ENCODE measurements at places on chromosomes 5 and 9.

- no peak for DNase-seq
Measured at GRCh38 chr5:15757619-15758018, 257.6 kb downstream of the FBXL7 start.

- DNase-seq = peak; percentile 57
Measured at GRCh38 chr5:78495800-78496199, 135.4 kb downstream of the SCAMP1 start.

DNA sequence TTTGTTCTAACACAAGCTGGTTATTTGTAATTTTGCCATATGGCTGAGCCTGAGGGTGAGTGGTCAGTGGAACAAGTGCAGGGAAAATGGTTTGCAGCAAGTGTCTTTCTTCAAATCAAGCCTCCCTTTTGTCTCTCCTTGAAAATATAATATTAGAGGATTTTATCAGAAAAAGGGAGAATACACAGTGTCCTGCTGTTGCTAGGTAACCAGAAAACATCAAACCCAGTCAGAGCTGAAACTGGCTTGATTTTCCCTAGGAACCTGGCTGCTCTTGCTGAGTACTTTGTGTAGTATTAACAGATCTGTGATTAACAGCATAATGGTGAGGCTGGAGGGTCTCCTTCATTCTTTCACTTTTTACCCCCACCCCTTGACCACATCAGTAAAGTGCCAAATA lies 314.0 kb downstream of the ARHGEF28 start:
- peak; percentile 32 for DNase-seq

GRCh38 chr9:132367613-132368313 lies 13.0 kb upstream of the SETX start:
- DNase-seq = no peak

DNA sequence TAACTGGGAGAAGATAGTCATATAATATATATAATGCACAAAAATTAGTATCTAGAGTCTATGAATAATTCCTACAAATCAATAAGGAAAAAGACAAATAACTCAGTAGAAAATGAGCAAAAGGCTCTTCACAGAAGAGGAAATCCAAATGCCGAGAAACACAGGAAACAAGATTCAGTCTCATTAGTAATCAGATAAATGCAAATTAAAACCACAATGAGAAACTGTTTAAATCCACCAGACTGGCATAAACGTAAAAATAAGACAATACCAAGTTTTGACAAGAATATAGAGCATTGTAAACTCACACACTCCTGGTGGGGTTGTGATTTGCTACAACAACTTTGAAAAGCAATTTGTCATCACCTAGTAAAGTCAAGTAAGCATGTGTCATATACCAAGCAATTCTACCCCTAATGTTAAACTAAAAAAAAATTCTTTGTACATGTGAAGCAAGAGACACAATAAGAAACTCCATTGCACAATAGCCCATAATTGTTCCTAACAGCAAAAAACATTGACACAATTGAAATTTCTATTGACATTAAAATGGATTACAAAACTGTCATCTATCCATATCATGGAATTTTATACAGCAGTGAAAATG lies 21.0 kb upstream of the UBLCP1 start:
- DNase-seq = peak; percentile 66

DNA sequence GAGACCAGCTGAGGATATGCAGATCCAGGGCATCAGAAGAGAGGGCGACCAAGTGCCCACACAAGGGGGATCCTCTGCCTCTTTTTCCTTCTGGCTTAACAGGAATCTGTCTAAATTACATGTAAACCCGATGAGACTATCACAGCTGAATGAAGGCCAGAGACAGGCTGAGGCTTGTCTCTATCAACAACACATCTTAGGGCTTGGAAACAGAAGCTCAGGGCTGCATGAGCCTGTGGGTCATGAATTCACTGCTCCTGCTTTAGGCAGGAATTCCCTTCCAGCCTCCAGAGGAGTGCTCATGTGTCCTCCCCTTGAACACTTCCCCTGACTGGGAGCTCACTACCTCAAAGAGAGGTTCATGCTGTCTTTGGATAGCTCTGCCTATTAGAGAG lies 106.1 kb upstream of the PHYKPL start:
- no peak for DNase-seq

GRCh38 chr9:93654351-93654961 lies 78.1 kb downstream of the PHF2 start:
- no peak for DNase-seq

GRCh38 chr5:148147415-148147814 lies 20.9 kb upstream of the SPINK14 start:
- no peak for DNase-seq

DNA sequence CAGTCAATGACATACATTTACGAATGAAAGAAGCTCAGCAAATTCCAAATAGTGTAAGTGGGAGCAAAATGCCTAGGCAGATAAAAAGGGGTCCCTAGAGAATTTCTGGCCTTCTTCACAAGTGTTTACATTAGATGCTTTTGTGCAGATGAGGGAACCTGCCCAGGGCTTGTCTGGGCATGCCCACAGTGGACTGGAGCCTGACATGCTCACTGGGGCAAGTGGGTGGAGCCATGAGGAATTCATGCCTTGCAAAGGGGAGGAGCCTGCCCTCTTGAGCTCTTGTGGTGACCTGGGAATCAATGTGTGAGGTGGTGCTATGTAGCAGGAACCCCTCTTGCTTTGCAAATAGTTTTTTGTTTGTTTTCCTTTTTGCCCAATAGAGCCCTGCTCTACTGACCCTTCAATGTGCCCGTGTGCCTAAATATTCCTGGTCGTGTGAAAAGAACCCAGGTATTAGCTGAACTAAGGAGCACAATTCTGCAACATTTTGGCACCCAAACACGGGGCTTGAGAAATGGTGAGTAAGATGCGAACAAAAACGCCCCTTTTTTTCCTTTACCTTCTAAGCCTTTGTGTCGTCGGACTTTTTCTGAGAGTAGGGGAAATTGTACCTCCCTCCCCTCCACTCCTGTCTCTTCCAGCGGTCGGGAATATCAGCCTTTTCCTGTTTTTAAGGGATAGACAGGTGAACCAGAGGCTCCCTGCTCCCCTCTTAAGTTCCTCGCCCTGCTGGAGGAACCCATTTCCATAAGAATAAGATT lies 433.8 kb upstream of the CDH9 start:
- DNase-seq = peak; percentile 9

DNA sequence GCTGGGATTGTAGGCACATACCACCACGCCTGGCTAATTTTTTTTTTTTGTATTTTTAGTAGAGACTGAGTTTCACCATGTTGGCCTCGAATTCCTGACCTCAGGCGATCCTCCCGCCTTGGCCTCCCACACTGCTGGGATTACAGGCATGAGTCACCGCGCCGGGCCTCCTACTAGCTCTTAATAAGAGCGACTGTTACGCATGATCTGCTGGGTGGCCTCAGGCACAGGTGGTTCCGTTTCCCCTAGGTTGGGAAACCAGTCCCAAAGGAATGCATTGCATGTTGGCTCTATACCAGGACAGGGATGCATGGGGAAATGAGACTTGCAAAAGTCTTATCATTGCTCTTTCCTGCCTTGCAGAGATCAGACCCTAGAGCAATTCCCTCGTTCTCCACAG lies 184.7 kb upstream of the PPP1R26 start:
- DNase-seq = no peak

- DNase-seq = peak; percentile 9
Measured at GRCh38 chr9:6197330-6197729, 18.3 kb upstream of the IL33 start.

GRCh38 chr5:10138395-10139057 lies 111.2 kb downstream of the ATPSCKMT start:
- DNase-seq = no peak

DNA sequence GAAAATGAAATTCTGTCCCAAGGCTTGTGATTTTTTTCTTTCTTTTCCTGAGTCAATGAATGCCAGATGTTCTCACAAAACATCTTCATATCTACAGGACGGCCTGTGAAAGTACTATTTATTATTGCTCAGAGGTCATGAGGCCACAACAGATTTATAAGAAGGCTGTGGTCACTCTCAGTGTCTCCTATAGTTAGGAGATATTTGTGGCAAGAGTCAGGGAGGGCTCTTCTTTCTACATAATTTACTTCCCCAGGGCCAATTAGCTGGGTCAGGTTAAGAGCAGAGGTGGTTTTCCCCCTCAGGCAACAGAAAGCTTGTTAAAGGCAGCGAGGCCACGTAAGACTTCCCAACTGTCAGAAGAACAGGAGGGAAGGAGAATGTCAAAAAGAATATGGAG lies 248.7 kb downstream of the SLIT3 start:
- no peak for DNase-seq

GRCh38 chr5:135829681-135830383 lies 4.6 kb upstream of the SLC25A48 start:
- DNase-seq = peak; percentile 69

DNA sequence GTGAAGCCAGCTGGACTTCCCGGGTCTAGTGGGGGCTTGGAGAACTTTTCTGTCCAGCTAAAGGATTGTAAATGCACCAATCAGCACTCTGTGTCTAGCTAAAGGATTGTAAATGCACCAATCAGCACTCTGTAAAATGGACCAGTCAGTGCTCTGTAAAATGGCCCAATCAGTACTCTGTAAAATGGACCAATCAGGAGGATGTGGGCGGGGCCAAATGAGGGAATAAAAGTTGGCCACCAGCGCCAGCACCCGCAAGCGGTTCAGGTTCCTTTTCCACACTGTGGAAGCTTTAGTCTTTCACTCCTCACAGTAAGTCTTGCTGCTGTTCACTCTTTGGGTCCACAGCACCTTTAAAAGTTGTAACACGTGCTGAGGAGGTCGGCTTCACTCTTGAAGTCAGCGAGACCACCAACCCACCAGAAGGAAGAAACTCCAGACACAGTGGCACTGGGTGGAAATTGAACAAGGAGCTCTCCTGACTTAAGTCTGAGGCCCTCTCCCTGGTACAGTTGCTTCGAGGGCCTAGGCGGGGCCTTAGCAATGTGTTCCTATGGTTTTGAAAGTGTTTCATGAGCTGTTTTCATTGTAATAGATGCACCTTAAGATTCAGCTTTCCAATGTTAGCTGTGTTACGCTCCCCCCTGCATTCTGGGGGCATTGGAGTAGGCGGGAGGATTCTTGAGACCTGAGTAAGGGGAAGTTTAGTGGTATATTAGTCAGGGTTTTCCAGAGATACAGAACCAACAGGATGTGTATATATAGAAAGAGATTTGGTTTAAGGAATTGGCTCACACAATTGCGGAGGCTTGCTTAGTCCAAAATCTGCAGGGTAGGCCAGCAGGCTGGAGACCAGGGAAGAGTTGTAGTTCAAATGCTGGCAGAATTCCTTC lies 21.5 kb upstream of the MYO10 start:
- DNase-seq = peak; percentile 98

GRCh38 chr9:86732514-86733171 lies 214.7 kb downstream of the GAS1 start:
- DNase-seq = peak; percentile 93

DNA sequence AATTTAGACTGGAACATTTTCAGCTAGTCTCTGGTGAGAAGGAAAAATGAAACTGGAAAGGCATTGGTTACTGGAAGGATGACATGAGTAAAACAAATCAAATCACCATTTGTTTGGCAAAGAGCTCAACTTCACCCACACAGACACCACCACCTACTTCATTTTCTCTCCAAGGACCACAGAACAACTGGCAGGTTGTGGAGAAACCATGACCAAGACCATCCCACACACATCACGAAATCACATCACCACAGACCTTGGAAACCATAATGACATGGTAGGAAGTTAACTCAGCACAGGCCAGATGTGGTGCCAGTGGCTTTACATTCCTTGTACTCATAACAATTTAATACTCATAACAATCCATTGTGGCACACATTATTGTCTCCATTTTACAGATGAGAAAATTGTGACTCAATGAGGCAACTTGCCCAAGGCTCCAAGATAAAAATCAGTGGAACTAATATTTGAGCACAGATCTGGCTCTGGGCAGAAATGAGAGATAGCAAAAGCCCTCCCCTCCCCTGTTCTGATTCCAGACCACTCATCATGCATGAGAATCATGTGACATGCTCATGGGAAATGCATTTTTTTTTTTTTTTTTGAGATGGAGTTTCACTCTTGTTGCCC lies 7.5 kb downstream of the OR1K1 start:
- no peak for DNase-seq

Measured in ELR (cell line).